ENCODE measurements at places on chromosomes 16 and 17.

GRCh38 chr16:56469748-56470147, 18.4 kb downstream of the OGFOD1 start:
- DNase-seq: no peak

- no peak for DNase-seq
Measured at GRCh38 chr17:69572747-69573146, 158.2 kb downstream of the MAP2K6 start.

- no peak for DNase-seq
Measured at GRCh38 chr16:4787627-4788482, at the start of gene SEPTIN12. Gene SEPTIN12, minus strand, starts transcription at chr16:4788345. Its CDS starts 700 bp downstream, at chr16:4787645.

DNA sequence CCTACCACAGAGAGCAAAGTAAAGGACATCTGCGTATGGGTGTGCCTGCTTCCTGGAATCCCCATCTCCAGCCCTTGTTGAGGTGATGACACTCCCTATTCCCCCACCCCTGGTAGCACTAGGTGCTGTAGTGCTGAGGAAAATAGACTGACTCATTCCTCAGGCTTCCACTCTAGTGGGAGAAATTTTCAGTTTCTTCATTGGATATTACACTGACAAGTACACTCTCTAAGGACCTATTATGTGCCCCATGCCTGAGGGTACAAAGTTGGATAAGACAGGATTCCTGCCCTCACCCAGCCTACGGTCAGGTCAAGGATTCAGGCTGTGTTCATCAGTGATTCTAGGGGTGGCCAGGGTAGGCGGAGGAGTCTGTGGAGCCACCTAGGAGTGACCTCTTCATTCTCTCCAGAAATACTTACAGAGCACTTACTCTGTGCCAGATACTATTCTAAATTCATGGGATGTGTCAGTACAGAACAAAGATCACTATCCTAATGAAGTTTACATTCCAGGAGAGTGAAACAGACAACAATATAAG, 4.5 kb upstream of the ZC3H7A start:
- no peak for DNase-seq

GRCh38 chr16:14101415-14101814, 30.3 kb downstream of the MRTFB start:
- DNase-seq: no peak

DNA sequence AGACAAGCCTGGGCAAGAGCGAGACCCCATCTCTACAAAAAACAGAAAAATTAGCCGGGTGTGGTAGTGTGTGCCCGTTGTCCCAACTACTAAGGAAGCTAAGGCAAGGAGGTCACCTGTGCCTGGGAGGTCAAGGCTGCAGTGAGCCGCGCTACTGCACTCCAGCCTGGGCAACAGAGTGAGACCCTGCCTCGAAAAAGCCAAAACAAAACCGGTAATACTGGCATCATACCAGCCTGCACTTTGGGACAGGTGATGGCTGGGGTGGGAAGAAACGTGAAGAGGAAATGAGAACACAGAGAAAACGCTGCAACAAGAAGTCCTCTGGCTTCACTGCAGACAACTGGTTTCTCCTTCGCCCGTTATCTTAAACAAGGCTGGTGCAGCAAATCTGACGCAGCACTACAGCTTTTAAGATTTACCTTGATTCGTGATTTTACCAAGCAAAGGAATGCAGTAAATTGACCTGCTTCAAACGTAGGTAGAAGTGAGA, 725 bp upstream of the CASC3 start:
- DNase-seq: no peak

GRCh38 chr17:38417210-38417951, 10.9 kb upstream of the ARHGAP23 start:
- peak; percentile 15 for DNase-seq

GRCh38 chr17:17354560-17355349, 51.6 kb downstream of the NT5M start:
- DNase-seq: peak; percentile 43

All from RPMI7951 (cell line).